ENCODE measurements at places on chromosomes 11 and 22.

- DNase-seq, result no peak
Observed at GRCh38 chr11:60396799-60397198, 540 bp downstream of the MS4A14 start.

- DNase-seq, result no peak
Observed at GRCh38 chr11:84398017-84398626, 1112.0 kb upstream of the CCDC90B start.

GRCh38 chr11:126924376-126925040 is 76.1 kb downstream of the KIRREL3 start:
- DNase-seq, result no peak

DNA sequence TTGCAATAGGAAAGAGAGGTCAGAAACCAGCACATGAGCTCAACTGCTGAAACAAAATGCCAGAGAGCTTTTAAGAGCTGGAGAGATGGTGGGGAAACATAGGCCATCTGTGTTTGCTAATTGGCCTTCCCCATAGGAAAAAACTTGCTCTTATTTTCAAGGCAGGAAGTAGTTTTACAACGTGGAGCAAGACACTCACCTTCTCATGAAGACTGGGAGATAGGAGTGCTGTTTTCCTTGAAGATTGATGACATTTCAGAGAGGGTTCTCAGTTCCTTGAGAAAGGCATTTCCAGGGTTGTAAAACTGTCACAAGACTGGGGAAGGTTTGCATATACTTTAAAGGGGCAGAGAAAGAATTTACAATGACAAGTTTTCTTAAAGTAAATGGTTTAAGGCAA is 586.3 kb upstream of the RAG2 start:
- DNase-seq, result no peak

GRCh38 chr22:23117891-23118646 is 23.7 kb downstream of the RSPH14 start:
- DNase-seq, result no peak

DNA sequence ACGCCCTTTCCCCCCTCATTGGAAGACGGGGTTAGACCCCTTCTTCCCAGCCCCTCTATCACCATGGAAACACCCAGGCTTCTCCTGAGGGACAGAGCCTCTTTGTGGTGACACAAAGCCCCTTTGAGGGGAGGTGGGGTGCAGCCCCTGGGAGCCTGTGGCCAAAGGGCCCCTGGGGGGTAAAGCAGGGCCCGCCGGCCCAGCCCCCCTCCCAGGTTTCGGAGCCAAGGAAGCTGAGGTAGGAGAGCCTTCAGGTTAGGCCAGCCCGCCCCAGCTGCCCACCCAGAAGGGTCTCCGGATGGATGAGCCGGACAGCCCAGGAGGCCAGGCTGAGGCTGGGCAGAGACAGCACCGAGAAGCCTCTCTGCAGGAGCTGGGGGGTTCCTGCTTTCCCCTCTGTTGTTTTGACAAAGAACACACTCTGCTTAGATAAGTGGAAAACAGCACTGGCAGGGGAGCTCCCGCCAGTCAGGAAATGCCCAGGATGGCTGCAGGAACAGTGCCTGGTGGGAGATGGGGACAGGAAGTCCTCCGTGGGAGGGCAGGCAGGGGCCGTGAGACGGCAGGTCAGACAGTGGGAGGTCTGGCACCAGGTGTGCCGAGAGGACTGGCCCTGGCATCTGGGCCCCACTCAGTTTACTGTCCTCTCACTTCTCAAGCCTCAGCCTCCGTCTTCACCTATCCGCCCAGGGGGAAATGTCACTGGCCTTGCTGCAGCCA is 18.2 kb downstream of the ARVCF start:
- DNase-seq, result no peak

All from hematopoietic multipotent progenitor cell treated with erythropoietin and hydrocortisone succinate and interleukin-3 and kit ligand, for 17 days (in vitro differentiated cells).